NCI-H187 (cell line): ENCODE measurements at places on chromosomes 4 and X.

GRCh38 chrX:50081282-50081889, 119.4 kb downstream of the AKAP4 start:
- no peak for DNase-seq

DNA sequence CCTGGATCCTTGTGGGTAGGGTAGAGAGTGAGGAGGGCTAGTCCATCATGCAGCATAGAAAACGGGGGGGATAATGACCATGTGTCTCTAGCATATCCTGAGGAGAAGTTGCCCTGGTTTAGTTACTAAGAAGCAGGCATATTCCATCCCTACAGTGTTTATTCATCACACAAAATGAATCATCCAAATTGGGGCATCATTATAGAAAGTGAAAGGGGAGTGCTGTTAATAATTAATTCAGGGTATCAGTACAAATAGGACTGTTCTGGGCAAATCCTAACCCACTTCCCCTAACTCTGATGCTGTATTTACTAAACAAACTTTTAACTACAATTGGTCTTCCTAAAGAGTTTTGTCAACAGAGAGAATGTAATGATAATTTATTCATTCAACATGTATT, 281.1 kb upstream of the ARX start:
- DNase-seq = no peak

- DNase-seq = no peak
Measured at GRCh38 chr4:147799986-147800555, 68.2 kb downstream of the ARHGAP10 start.

- DNase-seq = no peak
Measured at GRCh38 chr4:153676984-153677383, 7.1 kb upstream of the TLR2 start.

- DNase-seq = no peak
Measured at GRCh38 chrX:1589356-1590130, 1.9 kb upstream of the AKAP17A start.

DNA sequence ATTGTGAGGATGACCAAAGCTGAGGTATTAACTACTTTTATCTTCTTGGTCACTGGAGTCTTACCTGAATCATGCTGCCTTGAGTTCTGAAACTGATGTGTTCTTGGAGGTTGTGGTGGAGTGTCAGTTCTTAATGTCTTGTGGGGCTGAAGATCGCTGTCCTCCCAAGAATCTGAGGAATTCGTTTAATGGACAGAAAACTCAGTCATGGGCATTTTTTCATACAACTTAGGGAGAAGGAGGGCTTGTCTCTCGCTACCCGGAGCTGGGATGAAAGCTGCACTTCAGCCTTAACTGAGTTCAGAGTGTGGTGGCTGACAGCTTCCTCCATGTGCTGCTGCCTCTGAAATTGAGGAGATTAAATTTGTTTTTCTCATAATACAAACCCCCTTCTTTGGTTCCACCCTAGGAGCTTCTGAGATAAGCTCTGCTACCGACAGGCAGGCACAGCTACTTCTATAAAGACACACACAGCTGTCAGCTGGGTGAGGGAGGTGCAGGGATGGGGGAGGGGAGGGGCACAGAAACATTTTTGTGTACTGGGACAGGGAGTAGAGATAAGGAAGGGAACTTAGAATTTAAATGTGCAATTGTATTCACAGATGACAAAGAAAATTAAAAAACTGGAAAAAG, 30.8 kb downstream of the RBBP7 start:
- DNase-seq = no peak

DNA sequence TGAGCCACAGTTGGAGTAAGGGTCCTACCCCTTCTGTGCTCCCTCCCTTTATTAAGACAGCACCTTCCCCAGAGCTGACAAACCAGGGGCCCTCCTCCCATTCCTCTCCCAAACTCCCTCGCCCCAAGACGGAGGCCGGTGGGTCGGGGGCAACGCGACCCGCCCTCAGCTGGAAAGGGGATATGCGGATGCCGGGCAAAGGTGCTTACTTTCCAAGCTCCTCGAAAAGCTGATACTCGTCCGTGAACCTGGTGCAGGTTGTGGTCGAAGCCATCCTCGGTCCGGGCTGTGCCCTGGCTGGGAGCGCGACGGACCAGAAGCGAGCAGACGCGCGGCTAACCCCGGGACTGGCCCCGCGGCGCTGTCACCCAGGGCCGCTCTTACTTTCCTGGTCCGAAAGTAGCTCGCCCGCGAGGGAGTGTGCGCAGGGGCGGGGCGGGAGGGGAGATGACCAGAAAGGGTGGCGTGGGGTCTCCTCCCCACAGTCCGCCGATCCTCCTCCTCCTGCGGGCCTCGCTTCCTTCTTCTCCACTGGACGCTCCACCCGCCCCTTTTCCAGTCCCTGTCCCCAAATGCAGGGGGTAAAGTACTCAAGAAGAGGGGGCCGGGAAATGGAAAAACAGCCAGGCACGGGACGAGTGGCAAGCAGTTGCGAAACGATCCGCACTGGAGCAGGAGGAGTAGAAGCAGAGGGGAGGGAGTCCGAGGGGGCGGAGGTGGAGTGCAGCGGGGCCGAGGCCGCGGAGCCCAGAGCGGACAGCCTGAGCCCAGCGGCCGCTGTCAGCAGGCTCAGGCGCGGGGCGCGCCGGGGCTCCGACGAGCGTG, 531 bp downstream of the CAMK2D start:
- no peak for DNase-seq

- DNase-seq = no peak
Measured at GRCh38 chr4:124427095-124427767, 285.3 kb downstream of the ANKRD50 start.

DNA sequence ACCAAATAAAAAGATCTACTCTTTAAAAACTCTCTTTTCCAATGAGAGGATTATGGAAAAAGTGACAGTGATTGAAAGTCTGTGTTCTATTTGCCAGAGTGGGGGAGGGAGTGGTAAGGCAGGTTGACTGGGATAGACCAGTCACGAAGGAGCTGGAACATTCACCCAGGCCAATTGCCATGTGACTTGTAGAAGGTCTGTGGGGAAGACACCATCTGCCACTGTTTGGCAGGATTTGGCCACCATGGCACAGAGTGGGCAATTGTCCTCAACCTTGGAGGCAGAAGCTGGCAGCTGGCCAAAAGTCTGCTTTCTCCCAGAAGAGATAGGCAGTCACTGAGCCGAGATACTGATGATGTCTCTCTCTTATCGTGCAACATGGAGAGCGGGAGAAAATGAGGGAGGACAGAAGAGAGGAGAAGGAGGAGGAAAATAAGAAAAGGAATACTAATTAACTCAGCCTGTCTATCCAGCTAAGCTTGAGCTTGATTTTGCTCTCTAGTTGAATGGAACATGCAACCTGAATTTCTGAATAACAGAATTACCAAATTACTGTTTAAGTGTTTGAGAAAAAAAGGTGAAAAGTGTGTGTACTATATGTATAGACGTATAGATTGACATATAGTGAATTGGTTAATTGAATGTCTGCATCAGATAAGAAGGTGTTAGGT, 267.1 kb downstream of the ARHGAP24 start:
- DNase-seq = peak; percentile 27

- DNase-seq = no peak
Measured at GRCh38 chrX:134526399-134526798, 66.4 kb downstream of the HPRT1 start.

DNA sequence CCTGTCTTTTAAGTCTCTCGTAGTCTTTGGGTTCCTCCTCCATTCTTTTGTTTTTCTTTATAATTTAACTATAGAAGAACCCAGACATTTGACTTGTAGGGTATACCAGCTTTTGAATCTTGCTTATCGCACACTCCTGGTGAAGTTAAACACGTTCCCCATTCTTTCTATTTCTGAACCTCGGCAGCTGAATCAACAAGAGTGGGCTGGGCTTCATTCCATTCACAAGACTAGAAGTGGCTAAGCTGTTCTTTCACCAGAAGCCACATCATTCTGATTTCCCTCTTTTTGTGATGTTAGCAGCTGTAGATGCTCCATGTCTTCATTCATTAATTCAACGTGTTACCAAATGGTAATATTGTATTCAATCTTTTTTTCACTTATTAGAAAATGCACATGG, 167.9 kb downstream of the CORIN start:
- DNase-seq = no peak

DNA sequence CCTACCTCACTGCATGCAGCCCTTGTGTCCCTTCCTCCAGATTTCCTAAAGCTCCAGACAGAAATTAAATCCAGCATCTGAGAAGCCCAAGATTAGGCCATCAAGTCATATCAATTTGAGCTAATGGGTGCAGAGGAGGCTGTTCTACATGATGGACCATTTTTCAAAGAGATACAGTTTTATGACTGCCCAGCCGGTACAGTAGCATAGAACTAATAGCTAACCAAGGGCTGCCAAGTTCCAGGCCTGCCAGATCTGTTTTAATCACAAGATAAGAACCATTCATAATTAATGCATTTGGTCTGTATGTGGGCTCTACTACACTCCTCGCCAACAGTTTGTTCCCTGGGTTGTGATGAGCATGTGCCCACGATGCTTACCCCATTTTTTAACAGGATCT, 73.9 kb upstream of the PLAC1 start:
- DNase-seq = no peak

- DNase-seq = no peak
Measured at GRCh38 chr4:30536231-30536630, 183.9 kb upstream of the PCDH7 start.

GRCh38 chrX:15465347-15465746, 27.8 kb downstream of the PIR start:
- DNase-seq = no peak

DNA sequence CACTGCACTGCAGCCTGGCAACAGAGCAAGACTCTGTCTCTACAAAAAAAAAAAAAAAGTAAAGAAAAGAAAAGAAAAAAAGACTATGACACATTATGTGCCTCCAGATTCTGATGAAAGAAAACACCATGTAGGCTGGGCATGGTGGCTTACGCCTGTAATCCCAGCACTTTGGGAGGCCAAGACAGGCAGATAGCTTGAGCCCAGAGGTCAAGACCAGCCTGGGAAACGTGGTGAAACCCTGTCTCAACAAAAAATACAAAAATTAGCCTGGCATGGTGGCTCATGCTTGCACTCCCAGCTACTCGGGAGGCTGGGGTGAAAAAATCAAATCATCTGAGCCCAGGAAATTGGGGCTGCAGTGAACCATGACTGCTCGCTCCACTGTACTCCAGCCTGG, 19.4 kb downstream of the THOC2 start:
- no peak for DNase-seq

GRCh38 chrX:41779941-41780340, 56.0 kb downstream of the GPR82 start:
- no peak for DNase-seq

DNA sequence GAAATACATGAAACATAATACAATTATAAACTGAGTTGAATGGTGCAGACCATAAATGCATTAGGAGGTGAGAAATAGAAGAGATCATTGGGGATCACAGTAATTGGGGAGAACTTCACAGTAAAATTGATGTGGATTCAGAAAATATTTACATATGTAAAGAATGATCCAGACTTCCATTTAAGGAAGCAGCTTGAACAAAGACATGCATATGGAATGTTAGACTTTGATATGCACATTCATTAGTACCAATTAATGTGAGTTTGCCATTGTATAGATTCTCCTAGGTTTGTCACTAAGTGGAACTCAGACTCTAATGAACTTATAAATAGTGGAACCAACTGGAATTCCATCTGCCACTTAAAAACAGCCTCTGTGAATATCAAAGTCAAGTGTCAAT, 235.6 kb downstream of the PARM1 start:
- no peak for DNase-seq

DNA sequence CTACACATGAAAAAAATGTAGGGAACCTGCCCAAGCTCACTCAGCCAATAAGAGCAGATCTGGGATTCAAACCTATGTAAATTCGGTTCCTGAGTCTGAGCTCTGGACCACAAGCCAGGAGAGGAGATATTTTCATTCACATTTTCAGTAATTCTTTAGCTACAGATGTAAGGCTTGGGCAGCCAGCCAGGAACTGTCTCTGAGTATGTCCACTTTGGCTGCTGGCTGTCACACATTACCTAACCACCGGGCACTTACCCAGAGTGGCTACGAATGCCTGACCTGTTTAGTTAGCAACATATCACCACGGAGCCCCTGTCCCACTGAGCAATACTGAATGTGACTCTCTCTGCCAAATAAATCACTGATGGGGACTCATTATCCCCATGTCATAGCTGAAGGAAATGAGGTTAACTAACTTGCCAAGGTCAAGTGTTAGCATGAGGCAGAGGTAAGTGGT, 15.3 kb downstream of the USP46 start:
- no peak for DNase-seq

DNA sequence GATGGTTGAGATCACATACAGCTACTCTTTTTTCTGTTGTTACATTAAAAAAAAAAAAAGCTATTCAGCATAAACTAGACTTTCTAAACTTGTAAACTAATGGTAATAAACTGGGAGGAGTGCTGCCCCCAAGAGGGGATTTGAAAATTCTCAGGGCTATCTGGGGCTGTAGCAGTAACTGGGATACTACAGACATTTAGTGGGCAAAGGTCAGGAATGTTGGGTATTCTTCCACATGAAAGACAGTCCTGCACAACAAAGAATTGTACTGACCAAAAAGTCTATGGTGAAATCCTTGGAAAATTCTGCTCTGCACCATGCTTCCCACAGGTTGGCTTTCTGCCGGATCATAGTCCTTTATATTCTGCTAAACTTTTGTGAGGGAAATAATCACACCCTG, 232.6 kb upstream of the BOD1L1 start:
- DNase-seq = no peak

- no peak for DNase-seq
Measured at GRCh38 chr4:143585548-143585947, 72.0 kb downstream of the SMARCA5 start.

DNA sequence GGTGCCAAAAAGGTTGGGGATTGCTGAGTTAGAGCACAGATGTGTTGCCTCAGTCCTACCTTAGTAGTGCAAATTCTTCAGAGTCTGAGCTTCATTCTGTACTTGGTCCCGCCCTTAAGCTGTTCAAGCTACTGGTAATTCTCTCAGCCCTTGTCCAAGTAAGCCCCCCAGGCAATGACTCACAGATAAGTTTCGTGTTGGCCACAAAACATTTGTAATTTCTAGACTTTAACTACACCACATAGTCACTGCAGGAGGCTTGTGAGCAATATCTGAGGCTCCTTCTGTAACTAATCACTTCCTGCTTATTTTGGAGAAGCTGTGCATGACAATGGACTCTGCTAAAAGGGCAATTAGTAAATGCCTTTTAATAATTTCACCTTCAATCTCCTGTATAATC, 1420.5 kb downstream of the PCDH7 start:
- no peak for DNase-seq

GRCh38 chrX:20432746-20433387, 166.2 kb upstream of the RPS6KA3 start:
- DNase-seq = no peak

- no peak for DNase-seq
Measured at GRCh38 chrX:39309721-39310152, 508.5 kb downstream of the MID1IP1 start.

DNA sequence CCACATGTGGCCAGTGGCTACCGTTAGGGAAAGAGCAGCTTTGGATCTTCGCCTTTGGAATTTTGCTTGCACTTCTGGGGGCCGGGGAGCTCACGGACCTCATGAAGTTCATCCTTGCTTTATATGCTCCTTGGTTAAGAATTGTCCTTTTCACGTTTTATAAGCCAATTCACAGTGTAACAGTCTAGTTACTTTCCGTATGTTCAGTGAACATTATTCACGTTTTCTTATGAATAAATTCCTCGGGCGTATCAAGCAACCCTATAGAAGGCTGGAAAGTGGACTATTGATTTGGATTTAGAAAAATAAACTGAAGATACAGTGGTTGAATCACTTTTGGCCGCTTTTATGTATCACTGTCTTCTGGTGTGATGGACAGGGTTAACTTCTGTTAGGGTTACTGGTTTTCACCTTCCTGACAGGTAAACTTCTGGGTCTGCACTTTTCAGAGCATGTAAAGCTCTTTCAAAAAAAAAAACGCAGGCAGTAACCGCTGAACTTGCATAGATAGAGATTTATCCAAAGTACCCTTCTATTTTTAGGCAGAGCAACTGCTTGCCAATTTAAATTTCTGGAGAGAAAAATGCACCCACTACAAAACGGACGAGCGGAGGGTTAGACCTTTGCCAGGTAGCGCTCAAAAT, 569 bp upstream of the PDLIM5 start:
- no peak for DNase-seq
